ENCODE measurements at places on chromosomes 12 and 14.

DNA sequence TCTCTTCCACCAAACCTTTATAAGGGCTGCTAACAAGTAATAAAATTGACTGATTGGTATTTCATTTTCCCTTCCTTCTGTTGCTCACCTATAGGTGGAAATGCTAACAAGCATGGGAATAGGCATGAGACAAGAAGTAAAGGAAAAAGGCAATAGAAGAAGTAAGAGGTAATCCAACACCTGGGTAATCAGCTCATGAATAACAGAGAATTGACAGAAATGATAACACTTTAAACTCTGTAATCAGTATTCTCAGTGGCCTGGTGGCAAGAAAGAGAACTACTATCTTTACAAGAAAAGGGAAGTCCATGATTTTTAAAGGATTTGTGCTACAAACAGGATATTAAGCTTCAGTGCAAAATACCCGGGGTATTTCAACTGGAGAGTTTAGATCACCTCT, 737.8 kb downstream of the RERGL start:
- no peak for DNase-seq

GRCh38 chr12:98208816-98209215, 306.6 kb upstream of the TMPO start:
- no peak for DNase-seq

GRCh38 chr14:101047326-101047725, 143.8 kb upstream of the RTL1 start:
- DNase-seq = no peak

DNA sequence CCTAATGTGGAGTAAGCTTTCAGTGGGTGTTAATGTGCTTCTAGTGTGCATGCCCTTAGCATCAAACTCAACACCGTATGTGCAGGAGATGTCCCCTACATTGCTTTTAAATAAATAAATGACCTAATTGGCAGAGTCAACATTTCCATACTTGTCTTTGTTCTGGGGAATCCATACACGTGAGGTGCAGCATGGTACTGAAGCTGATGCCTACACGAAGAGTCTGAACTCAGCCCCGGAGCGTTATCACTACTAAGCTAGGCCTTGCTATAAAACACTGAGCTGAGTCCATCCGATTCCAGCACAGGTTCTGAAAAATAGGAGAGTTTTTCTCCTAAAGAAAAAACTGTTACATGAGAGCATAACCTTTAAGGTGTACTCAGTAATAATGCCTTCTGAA, 125.0 kb upstream of the DYRK2 start:
- no peak for DNase-seq

- peak; percentile 38 for DNase-seq
These were observed 87.8 kb upstream of the DYNC1H1 start for GRCh38 chr14:101876555-101876938.

DNA sequence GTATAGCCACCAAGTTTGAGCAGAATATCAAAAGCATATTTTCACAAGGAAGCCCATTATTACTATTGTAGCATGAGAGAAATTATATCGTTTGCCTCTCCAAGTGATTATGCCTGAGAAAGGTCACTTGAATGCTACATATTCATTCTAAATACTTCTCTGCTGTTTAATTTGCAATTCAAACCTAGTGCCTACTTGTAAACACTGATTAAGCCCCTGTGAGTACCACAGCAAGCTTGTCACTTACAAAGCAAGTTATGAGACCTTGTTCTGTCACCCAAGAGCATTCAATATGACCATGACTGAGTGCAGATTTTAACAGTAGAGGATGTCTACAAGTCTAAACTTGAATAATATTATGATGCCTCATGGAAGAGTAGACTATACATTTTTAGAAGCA, 124.7 kb upstream of the SSTR1 start:
- no peak for DNase-seq

- no peak for DNase-seq
These were observed 5.1 kb downstream of the AHNAK2 start for GRCh38 chr14:104973135-104973384.

GRCh38 chr12:27573972-27574371, 50.0 kb downstream of the PPFIBP1 start:
- no peak for DNase-seq
